ENCODE measurements at places on chromosomes 16 and 17. TPM values are rescaled to one million over a fixed set of nuclear protein-coding genes. Genes with fewer than 3 reads are reported as not detected.
A peak's percentile ranks its signal among the peaks of the same experiment; 100 is the strongest.

GRCh38 chr16:12901597-12902461, at the start of gene SHISA9:
Gene SHISA9 (plus strand): TSS chr16:12901598.
- peaks cover 61% of the 10 kb centered on the region for H3K27me3 ChIP-seq
- H3K4me1 ChIP-seq = peaks cover 2% of the 10 kb centered on the region
- peak within 1 kb of the TSS; percentile 19 for H3K4me3 ChIP-seq
- H3K27ac ChIP-seq = no peak within 1 kb of the TSS
- peaks cover 2% of the 10 kb centered on the region for H3K36me3 ChIP-seq

- no peaks in the 10 kb centered on the region for H3K27me3 ChIP-seq
- H3K36me3 ChIP-seq = peaks cover 3% of the 10 kb centered on the region
- peaks cover 20% of the 10 kb centered on the region for H3K4me1 ChIP-seq
- no peak overlapping the region for H3K4me3 ChIP-seq
- no peak overlapping the region for H3K27ac ChIP-seq
Measured at GRCh38 chr17:47690121-47690520, 3.8 kb upstream of the TBKBP1 start.

GRCh38 chr17:48460052-48460451, 30.0 kb upstream of the SKAP1 start:
- H3K4me3 ChIP-seq = no peak overlapping the region
- H3K27me3 ChIP-seq = peaks cover 4% of the 10 kb centered on the region
- no peak overlapping the region for H3K27ac ChIP-seq
- H3K4me1 ChIP-seq = peaks cover 25% of the 10 kb centered on the region

DNA sequence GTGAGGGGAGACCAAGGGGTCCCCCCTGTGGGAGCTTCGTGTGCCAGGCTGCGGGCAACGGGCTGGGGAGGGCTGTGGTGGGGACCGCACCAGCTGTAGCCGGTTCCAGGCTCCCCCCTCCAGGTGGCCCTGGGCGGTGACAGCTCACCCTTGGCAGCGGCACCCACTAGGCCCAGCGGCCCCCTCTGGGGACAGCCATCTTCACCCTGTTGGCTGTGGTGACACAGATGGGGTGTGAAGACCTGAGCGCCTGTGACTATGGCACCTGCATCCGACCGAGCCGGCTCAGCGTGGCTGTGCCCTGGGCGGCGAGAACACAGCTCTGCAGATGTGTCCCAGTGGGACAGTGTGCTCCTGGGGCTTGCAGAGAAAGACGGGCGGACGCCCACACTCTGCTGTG, 1.1 kb upstream of the C1QTNF8 start:
- H3K36me3 ChIP-seq = no peaks in the 10 kb centered on the region
- no peaks in the 10 kb centered on the region for H3K4me1 ChIP-seq
- H3K27ac ChIP-seq = no peak overlapping the region
- H3K4me3 ChIP-seq = no peak overlapping the region

GRCh38 chr17:65172496-65173136, 35.4 kb downstream of the RGS9 start:
- H3K36me3 ChIP-seq = no peaks in the 10 kb centered on the region
- H3K27me3 ChIP-seq = no peaks in the 10 kb centered on the region
- no peak for DNase-seq
- no peak overlapping the region for H3K4me3 ChIP-seq
- peaks cover 14% of the 10 kb centered on the region for H3K4me1 ChIP-seq

DNA sequence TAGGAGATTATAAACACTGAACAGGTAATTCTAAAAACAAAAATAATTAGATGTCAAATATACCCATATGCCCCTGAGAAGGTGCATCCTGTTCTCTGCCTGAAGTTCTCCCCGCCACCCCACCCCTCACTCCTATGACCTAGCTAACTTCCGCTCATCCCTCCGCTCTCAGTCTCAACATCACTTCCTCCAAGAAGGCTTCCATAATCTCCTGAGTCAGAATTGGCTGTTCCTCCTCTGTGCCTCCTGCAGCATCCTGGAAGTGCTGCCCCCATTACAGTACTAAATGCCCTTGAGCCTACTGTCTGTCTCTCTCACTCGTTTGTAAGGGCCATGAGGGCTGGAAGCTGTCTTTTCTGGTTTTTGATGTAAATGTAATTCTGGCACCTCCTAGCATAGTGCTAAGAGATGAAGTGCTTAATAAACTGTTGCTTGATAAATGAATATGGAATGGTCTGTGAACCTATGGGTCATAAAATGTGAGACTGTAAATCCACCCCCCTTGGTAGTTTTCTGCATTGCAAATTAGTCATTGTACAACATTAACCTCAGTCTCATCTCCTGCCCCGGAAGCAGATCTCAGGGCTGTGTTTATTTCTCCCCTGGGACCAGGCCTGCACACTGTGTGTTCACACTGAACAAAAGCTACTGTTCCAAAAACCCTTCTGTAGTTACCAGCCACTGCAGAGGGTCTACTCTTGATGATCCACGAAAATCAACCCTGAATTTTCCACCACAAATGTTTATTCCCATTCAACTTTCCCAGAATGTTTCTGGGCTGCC, 3.9 kb upstream of the MYO1D start:
- peaks cover 30% of the 10 kb centered on the region for H3K27me3 ChIP-seq
- H3K27ac ChIP-seq = no peak overlapping the region
- peaks cover 2% of the 10 kb centered on the region for H3K36me3 ChIP-seq
- DNase-seq = no peak

DNA sequence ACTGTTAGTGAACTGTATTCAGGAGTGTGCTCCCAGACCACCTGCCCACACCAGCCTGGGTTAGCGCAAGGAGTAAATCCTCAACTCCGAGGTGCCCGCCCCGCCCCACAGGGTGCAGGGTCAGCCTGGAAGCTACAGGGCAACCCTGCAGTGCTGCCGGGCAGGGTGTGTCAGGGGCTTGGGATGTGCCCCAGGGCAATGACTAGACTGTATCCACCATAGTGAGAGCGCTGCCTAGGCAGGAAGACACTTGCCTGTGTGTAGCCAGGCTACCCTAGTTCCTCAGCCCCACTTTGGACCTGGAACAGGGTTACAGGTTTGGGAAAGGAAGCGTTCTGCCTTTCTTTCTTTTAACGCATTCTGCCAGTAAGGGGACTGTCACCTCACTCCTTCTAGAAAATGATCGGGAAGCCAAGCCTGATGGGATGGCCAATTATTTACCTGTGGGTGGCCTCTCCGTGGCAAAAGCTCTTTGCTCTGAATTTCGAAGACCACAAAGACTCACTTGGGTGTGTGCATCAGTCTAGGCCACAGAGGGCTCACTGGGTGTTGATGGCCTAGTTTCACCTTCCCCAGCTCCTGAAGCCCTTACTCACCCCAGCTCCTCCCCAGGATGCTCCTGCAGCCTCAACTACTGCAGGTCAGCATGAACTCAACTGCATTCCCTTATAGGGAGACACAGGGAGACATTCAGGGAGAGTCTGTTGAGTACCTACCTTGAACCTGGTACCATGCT, 90.9 kb downstream of the CCDC182 start:
- H3K4me3 ChIP-seq = no peak overlapping the region
- no peak for DNase-seq
- peaks cover 15% of the 10 kb centered on the region for H3K4me1 ChIP-seq
- peaks cover 8% of the 10 kb centered on the region for H3K36me3 ChIP-seq

GRCh38 chr17:78890498-78890897, 12.5 kb downstream of the CEP295NL start:
- H3K27ac ChIP-seq = peak overlapping the region; percentile 94
- peak overlapping the region; percentile 65 for H3K4me3 ChIP-seq
- peaks cover 30% of the 10 kb centered on the region for H3K4me1 ChIP-seq
- peaks cover 9% of the 10 kb centered on the region for H3K27me3 ChIP-seq
- no peaks in the 10 kb centered on the region for H3K36me3 ChIP-seq

DNA sequence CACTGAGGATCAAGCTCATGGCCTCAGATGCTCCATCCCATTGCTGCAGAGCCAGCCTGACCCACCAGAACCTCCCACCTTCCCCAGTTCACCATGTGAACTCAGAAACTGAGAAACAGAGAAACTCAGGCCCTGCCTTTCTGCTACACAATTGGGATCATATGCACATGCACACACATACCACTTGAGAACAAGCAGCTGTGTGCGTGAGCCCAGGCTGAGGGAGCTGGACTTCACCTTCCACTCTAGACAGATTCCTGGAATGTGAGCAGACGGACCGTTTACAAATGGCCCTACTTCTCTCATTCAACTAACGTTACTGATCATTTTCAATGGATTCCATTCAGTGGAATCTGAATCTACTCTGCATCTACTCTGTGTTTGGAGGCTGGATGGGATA, 1.7 kb upstream of the SPEM2 start:
- H3K36me3 ChIP-seq = no peaks in the 10 kb centered on the region
- H3K4me3 ChIP-seq = no peak overlapping the region
- peaks cover 6% of the 10 kb centered on the region for H3K27me3 ChIP-seq
- H3K4me1 ChIP-seq = peaks cover 4% of the 10 kb centered on the region

GRCh38 chr17:1040216-1040600, 43.3 kb downstream of the TIMM22 start:
- peaks cover 12% of the 10 kb centered on the region for H3K4me1 ChIP-seq
- H3K36me3 ChIP-seq = no peaks in the 10 kb centered on the region
- H3K27me3 ChIP-seq = no peaks in the 10 kb centered on the region
- H3K27ac ChIP-seq = no peak overlapping the region
- no peak for DNase-seq

The CFAP97D1 gene
- total RNA-seq = not detected

The OVCA2 gene
- 28.4 TPM for total RNA-seq

The CRHR1 gene
- not detected for total RNA-seq

The CD300LB gene
- total RNA-seq = 1.4 TPM

All from T-helper 17 cell (primary cell).